ENCODE measurements at places on chromosomes 16 and 17.

- DNase-seq, result no peak
Measured at GRCh38 chr17:70773258-70773657, 603.9 kb downstream of the KCNJ2 start.

GRCh38 chr16:10076037-10076436 lies 106.2 kb downstream of the GRIN2A start:
- no peak for DNase-seq

DNA sequence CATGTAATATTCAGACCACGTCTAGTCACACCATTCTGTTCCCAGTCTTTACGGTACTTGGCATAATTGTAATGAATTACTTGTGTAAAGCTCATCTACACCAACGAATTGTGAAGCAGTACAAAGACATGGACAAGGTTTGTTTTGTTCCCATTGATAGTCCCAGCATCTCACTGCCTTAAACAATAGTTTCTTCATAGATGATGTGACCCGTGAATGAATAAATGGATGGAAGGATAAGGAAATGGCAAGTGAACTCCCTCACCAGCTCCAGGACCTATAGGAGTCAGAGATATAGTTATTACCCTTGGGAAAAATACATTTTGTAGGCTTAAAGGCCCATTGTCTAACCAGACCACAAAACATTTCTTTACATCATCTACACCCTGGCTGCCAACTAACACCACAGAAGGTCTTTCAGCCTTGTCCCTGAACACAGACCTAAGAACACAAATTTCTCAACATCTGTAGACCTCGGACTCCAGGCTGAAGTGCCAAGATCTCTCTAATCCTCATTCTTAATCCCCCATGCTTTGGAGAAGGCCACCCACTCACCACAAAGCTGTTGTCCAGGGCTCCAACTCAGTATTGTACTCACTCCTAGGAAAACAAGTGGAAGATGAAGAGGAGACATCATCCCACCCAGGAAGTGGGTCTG lies 38.2 kb downstream of the MAF start:
- DNase-seq, result no peak

DNA sequence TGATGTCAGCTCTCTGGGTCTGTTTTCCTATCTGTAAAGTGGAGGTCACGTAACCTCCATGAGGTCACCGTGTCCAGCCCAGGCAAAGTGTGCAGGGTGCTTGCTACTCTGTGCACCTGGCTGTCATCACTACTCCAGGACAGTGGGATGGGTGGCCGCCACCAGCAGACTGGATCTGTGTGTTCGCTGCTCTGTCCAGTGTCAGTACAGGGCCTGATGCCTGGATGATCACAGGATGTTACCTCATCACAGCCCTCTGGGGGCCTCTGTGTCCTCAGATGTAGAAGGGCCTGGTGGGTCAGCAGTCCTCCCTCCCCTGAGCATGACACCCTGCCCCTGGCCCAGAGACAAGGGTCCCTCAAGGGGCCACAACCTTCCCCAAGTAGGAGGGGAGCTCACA lies 80.0 kb downstream of the KCNJ18 start:
- no peak for DNase-seq

- no peak for DNase-seq
Measured at GRCh38 chr16:68636818-68637217, 8.3 kb upstream of the CDH3 start.

GRCh38 chr17:78103311-78103710 lies 25.2 kb downstream of the TMC6 start:
- no peak for DNase-seq

DNA sequence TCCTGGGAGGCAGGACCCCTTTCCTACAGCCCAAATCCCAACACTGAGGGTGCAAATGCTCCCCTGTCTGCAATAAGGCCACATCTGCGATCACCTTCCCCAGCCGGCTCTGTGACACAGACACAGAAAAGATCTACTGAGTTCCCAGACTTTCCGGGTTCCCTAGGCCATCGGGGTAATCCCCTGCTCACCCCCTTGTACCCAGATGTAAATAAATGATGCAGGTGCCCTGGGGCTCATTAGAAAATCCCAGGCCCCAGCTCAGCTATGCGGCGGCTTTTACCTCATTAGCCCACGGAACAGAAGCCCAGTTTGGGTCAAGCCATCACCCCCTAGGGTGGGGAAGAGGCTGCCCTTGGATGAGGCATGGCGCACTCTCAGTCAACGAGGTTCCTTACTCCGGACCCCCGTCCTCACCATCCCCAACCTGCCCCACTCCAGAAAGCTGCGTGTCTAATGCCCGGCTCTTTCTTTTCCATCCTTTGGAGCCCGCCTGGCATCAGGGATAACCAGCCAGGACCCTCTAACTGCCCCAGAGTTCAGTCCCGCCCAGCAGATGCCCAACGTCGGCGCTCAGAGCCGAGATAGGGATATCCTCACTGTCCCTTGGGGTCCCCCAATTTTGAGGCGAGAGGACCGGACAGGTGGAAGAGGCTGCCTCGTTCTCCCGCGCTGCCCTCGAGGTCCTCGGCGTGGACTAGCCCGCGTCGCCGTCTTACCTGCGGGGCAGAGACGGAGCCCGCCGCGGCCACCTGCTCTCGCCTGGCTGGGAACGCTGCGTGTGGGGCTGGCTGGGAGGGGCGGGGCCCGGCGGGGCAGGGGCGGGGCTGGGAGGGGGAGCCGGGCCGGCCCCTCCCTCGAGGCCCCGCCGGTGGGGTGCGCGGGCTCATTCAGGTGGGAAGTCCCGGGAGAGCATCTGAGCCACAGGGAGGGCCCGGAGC lies at the start of gene ZNF385C:
Gene ZNF385C (minus strand): TSS at position 783 of the 941 bp plus-strand sequence. CDS start 35,417 bp downstream, outside the sequence.
- DNase-seq, result no peak

DNA sequence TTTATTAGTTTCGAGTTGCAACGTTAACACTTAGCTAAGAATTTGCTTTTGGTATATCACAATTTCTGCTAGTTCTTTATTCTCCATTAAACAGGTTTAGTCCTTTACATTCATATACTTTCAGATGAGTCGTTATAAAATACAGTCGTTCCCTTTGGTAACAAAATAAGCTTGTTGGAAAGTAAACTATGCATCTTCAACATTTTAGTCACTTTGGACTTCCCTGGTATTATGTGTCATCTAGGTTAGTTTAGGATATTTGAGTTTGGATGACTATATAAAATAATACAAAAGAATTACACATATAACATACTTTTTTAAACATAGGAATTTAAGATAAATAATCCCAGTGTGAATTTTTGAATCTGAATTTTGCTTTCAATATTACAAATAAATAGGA lies 351.5 kb downstream of the BCAS3 start:
- no peak for DNase-seq

GRCh38 chr16:68086336-68086841 lies 1.2 kb downstream of the NFATC3 start:
- peak; percentile 30 for DNase-seq

GRCh38 chr17:50359998-50360461 lies 13.0 kb downstream of the MRPL27 start:
- no peak for DNase-seq

DNA sequence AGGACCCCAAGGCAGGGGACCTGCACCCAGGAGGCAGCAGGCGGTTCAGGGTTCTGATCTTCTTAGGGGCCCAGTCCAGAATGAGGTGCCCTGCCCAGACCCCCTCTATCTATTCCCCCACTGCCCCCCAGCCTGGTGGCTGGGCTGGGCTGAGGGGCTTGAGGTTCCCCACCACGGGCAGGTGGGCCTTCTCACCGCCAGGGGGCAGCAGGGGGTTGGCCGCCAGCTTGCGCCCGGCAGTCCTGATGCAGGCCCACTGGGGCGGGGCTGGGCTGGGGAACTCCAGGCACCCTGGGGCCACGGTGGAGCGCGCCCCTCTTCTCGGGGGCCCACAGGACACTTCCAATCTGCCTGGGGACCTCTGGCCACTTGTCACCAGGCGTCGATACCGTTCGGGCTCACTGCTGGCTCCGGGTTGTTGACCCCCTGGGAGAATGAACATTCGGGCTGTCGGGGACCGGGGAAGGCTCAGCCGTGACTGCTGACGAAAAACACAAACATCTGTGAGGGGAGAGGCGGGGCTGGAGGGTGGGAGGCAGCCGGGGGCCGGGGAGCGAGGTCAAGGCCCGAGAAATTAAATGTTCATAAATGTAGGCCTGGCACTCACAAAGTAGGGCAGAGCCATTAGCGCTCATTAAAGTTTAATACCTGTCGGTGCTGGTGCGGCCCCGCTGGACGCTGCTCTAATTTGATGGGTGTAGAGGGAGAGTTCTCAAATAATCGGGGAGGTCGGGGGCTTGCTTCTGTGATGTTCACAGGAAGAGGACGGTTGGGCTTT lies 219.3 kb upstream of the GSE1 start:
- DNase-seq, result no peak

DNA sequence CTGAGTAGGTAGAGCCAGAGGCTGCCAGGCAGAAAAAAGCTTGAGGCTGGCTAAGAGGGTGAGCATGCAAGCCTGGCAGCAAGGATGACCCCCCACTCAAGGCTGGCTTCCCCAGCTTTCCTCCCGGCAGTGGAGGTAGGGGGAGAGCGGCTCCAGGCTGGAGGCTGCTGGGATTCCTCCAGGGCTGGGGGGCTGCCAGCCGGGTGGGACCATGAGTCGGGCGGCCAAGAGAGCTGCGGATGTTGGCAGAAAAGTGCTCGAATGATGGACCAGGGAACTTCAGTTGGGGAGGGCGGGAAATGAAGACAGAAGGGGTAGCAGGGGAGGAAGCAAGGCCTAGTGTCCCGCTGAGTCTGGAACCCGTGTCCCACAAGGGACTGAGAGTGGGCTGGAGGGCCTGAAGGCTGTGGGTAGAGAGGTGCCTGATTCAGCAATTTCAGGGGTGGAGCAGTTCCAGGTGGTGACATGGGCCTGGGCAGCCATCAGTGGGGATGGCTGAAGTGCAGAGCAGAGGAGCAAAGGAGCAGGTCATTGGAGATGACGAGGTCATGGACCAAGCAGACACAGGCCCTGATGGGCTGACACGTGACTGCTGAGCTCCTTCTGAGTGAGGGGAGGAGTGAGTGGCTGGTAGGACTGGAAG lies 20.3 kb downstream of the HSD11B2 start:
- DNase-seq, result peak; percentile 27

DNA sequence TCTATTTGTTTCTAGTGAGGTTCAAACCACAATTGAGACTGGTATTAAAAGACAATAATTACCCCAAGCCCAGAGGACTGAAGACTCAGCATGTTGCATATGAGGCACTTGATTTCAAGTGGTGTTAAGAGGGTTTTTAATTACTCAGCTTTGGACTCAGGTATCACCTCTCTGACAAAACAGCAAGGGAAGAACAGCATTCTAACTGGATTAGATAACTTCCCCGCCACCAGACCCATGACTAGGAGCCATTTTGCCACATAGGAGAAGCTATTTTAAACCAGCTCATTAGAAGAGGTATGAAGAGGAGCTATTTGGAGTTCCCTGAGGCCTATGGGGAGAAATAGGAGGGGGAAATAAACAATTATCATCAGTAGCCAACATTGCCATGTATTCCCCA lies 226.1 kb upstream of the TOX3 start:
- no peak for DNase-seq

DNA sequence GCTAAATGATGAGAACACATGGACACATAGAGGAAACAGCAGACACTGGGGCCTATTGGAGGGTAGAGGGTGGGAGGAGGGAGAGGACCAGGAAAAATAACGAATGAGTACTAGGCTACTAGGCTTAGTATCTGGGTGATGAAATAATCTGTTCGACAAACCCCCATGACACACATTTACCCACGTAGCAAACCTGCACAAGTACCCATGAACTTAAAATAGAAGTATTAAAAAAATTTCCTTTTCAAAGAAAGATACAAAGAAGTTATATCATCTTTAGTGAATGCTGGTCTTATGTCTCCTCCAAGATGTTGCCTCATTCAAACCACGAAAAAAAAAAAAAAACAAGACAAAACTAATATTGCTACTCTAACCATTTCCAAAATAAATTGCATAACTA lies 31.7 kb downstream of the MBTD1 start:
- DNase-seq, result no peak

GRCh38 chr16:12245088-12245920 lies 268.8 kb downstream of the SNX29 start:
- DNase-seq, result peak; percentile 6

DNA sequence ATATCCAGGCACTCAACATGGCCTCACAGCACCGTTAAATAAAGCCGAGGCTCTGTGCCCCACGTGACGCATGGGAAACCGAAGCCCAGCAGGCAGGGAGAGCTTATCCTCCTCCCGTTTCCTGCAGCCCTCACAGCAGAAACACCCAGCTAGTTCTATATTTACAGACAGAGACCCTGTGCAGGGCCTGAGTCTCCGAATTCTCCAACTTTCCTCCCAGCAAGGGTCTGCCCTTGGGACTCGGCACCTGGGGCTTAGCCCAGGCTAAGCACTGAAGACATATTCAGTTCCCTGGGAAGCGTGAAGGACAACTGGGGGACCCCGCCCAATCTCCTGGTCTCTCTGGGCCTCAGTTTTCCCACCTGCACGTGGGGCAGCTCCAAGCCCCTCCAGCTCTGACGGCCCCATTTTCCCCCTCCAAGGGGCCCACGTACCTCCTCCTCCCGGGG lies 29.2 kb downstream of the TRPV3 start:
- DNase-seq, result no peak

GRCh38 chr17:3666516-3666915 lies 1.9 kb downstream of the TAX1BP3 start:
- no peak for DNase-seq

GRCh38 chr17:61157246-61157886 lies 242.3 kb upstream of the TBX2 start:
- DNase-seq, result peak; percentile 64

DNA sequence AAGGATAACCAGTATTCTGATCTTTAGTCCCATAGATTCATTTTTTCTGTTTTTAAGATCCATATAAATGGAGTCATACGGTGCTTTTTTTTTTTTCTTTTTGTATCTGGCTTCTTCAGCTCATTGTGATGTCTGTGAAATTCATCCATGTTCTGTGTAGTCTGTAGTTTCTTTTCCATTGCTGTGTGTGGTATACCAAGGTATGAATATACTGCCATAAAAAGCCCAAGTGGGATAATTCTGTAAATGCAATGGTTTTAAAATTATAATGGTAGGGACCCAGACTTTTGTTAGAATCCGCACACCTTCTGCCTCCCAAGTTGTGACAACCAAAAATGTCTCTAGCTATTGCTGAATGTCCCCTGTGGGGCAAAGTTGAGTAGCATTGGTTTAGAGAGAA lies 7.6 kb downstream of the NUP93 start:
- DNase-seq, result no peak

- DNase-seq, result no peak
Measured at GRCh38 chr16:61569028-61569427, 467.2 kb downstream of the CDH8 start.

- DNase-seq, result no peak
Measured at GRCh38 chr16:57640185-57640584, 11.8 kb downstream of the ADGRG1 start.

GRCh38 chr17:17420561-17421269 lies 56.1 kb upstream of the MED9 start:
- DNase-seq, result no peak

DNA sequence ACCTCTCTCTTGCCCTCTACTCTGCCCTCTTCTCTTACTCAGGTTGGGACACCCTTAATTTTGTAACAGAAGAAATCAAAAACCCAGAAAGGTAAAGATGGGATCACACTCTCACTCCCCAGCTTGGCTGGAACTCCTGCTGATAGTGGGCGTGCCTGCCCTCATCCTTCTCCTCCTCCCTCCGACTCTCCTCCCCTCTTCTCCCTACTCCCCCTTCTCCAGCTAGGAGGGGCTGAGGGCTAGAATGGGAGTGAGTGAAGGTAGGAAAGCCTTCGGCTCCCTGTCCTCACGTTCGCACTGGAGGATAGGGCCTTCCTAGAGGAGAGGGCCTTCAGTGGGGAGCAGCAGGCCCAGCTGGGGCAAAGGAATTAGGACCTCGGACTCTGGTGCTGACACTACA lies 20.3 kb downstream of the SLC7A6OS start:
- no peak for DNase-seq
